ENCODE measurements at places on chromosomes 2 and 18.

DNA sequence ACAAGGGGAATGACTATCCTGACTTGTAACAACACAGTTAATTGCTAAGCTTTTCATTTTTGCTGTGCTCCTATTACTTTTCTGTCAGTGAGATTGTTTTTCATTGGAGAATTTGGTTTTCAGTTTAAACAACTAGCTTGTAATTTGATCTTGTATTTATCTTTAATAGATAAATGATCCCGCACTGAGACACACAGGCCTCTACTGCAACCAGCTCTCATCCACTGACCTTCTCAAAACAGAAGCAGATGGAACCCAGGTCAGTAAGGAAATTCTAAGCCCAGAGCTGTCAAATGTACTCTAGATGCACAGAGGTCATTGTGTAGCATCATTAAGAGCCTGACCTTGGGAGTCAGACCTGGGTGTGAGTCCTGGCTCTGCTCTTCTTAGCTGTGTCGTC lies 30.7 kb downstream of the PTRHD1 start:
- DNase-seq, result no peak

DNA sequence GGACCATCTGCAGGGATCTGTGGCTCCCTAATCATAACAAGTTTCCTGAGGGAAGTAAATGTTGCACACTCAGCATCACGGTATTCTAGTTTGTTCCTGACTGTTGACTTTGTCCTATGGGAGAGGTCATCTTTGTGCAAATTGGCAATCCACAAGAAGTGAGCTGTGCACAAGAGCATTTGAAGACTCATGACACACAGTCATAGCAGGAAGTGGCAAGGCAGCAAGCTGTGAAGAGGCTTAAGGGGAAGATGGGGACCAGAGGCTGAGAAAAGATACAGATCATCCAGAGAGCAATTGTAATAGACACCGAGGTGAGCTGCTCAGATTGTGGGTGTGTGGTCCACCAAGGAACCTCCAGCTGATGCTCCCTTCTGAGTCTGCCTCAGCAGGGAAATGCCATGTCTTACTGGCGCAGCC lies 2.7 kb downstream of the TNP1 start:
- no peak for DNase-seq

DNA sequence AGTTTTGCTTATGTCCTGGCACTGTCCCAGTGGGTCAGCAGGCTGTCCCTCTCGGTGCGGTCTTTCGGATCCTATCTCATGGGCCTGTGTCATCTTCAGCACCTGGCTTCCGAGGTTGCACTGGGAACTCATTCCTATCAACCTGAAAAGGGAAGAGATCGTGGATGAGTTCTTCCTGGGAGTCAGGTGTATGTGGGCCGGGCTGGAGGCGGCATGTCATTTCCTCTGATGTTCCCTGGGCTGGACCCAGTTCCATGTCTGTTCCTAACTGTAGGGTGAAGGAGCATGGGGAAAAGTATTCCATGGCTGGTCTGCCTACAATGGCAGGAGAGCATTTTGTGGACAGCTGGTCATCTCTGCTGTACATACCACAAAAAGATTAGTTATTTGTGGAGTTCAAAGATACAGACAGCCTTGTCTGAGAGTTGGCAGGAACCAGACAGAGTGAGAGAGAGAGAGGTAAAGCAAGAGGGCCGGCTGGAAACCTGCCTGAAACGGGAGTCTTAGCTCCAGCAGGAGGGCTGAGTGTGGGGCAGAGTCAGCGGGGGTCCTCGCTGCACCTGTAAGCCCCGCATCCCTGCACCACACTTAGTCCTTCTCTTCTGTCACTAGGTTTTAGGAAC lies 25.2 kb downstream of the FAM228A start:
- DNase-seq, result no peak

DNA sequence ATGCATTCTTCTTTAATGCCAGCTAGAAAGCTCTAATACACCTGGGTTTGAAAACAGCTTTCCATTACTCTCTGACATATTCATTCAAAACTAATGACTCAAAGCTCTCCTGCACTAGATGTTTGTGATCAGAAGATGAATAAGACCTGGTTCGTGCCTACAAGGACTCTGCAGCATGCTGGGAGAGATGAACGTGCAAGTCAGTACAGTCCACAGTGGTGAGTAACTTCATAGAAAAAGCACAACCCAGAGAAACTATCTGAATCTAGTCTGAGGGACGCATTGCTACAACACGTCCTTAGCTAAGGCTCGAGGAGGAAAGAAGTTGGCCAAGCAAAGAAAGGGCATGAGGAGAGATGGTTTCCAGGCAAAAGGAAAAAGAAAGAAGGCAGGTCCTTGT lies 234.3 kb downstream of the OSR1 start:
- no peak for DNase-seq

DNA sequence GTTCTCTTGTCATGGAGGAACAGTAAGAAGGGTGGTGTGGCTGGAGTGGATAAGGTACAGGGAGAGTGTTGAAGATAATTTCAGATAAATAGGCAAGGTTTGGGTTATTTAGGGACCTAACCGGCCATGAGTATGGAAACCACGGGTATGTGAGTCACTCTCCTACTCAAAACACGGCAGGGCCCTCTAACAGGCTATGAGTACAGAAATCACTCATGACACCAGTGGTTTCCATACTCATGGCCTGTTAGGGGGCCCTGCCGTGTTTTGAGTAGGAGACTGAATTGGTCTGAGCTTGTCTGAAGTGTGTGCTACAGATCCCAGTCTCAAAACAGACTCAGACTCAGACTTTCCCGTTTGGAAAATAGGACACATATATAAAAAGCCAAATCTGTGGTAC lies 428.4 kb upstream of the HNMT start:
- DNase-seq, result no peak

GRCh38 chr2:218853766-218854165 lies 5.8 kb upstream of the WNT6 start:
- DNase-seq, result peak; percentile 42

DNA sequence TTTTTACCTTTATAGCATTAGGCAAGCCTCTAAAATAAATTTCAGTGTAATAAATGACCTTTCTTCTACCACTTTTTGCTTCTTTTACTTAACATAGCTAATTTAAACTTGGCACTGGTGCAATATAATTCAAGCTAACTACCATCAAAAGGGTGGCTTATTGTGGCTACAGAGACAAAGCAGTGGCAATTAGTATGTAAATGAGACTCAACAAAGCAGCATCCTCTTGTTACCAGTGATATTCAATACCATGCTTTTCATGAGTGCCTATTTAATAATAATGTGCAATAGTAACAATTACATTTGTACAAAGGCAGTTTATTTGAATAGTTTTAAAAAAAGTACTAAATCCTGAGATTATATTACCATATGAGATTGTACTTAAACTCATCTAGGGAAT lies 93.4 kb downstream of the SOS1 start:
- DNase-seq, result peak; percentile 24

DNA sequence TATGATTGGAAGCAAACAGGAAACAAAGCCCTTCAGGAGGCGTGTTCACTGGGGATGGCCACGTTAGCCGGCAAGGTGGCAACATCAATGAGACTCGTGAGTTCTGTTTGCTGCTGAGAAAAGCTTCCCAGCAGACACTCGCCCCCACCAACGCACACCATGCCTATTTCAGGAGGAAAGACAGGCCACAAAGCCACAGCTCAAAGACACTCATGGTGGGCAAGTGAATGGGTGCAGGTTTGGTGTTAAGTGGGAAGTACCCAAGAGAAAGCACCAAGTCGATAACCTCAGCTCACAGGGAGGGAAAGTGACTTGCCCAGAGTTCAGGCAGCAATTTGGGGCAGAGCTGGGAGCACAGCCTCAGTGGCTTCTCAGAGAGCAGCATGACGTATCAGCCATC lies 10.5 kb upstream of the MTERF4 start:
- no peak for DNase-seq

DNA sequence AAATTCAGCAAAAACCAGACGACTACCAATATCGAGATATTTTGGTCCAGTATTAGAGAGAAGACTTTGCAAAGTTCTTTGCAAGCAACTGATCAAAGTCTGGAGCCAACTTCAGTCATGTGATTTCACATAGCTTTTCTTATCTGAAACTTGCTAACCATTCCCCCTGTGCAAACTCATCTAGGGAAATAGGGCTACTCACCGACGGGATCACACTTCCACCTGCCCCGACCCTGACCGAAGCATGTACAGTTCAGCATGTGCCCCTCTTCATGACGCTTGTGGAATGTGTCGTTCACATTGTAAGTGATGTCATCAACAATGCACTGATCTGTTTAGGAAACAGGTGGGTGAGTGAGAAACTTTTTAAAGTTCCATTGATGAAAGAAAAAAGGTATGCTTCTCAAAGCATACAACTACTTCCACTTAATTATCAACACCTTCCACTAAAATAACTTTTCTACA lies 15.4 kb downstream of the FN1 start:
- no peak for DNase-seq

DNA sequence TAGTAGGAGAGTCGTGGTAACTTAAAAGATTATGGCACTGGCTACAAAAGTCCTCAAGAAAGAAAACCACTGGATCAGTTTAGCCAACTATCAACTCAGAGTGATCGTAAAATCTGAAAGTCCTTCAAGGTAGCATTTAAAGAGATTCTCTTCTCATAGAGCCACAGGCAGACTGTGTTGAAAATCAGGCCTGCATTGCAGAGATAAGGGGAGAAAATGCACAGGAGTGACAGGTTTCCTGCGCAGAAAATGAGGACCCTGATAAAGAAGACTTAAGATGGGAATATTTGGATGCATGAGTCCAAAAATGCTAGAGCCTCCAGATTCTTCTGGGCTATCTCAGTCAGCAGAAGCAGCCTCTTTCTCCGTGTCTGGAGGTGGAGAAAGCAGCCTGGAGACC lies 360.9 kb downstream of the PLCL1 start:
- DNase-seq, result no peak

GRCh38 chr18:23574611-23575308 lies 11.5 kb downstream of the NPC1 start:
- DNase-seq, result no peak

DNA sequence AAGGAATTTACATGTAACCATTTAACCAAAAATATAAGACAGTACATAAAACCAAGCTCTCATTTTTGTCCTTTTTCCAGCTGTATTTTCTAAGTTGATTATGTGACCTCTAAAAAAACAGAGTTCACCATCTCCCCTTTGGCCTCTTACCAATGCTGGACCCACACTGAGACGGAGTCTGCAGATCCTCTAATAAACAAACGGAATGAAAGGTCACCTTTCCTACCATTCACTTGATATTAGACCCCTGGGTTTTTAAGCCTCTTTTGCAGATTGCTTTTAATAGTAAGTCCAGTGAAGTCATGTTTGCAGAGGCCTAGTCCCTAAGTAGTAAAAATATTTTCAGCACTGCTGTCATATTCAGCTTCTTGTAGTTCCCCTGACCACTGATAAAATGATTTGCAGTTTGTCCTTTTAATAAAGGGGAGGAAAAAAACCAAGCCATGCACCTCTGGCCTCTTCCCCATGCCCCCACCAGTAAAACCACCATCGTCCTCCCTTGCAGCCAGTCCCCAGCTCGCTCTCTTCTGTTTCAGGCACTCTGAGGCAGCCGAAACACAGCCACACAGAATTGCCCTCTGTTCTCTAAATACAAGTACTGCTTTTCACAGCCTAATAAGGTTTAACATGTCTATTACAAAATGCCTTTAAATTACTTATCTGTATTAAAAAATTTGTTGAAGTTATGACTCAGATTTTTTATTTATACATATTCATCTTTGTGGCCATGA lies 427.5 kb downstream of the PARD3B start:
- no peak for DNase-seq

DNA sequence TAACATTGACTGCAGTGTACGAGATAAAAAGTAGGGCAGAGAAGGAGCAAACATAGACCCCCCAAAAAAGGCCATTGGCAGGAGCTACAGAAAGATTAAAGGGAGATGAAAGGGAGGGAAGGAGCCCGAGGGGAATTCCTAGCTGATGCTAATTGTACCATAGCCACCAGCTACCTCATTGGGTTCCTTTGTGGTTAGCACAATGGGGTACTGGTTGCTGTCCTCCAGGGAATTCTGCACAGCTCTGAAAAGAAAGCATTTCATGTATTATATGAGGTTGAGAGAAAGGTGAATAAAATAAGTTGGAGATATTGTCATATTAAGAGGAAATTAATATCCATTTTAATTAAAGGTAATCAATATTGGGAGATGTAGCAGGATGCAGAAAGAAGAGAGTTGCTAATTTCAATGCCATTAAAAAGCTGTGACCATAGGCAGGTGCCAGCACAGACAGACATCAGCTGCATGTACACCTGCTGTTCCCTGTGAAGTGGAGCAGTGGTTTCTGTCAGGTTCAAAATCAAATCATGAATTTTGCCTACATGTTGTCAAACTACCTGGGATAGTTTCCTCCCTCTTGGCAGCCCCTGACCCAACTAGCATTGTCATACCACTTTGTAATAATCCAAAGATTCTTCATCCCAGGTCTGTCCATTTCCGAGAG lies 185.4 kb upstream of the DLGAP1 start:
- no peak for DNase-seq

GRCh38 chr2:6535572-6535971 lies 330.1 kb downstream of the CMPK2 start:
- DNase-seq, result no peak

DNA sequence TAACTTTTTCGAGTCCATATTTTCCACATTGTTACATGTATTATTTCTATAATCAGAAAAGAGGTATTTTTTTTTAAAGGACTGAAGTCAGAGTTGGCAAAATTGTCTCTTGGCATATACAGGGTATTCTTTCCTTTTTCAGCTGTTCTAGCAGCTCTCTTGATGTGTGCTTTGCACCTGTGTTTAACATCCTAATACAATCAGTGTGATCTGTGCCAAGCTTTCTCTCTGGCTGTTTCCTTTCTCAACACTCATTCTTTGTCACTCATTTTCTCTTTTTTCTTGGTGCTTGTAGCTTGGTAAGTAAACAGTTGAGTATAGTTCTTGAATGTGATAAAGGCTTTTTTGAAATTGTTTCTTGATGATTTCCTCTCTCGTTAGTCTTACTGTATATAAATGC lies 9.2 kb downstream of the RNMT start:
- no peak for DNase-seq

- DNase-seq, result no peak
Observed at GRCh38 chr2:25103287-25103871, 61.5 kb downstream of the EFR3B start.

DNA sequence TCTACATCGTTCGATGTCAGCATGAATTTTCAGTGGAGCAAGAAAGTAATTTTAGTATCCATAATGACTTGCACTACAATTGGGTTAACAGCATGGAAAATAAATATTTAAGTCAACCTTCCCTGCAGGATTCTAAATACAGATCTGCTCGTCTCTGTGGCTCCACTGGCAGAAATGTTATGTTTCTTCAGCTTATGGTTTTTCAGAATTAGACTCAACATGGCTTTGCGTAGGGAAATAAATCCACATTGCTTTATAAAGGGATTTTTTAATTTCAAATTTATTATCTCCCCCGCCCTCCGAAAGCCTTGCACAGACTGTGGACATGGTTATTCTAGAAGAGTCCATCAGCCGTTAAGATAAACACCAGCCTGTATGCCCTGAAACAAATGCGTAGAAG lies 18.2 kb downstream of the TNFRSF11A start:
- DNase-seq, result no peak

- DNase-seq, result no peak
Observed at GRCh38 chr2:109429567-109430328, 184.0 kb downstream of the SEPTIN10 start.

- no peak for DNase-seq
Observed at GRCh38 chr2:69300650-69301049, 86.4 kb downstream of the GFPT1 start.

GRCh38 chr2:19207452-19207851 lies 151.0 kb downstream of the OSR1 start:
- no peak for DNase-seq

Measured in COR-L47 (cell line).